Lung (tissue), 17 donors: ENCODE measurements at places on chromosomes 2 and 18. TPM values are rescaled to one million over a fixed set of nuclear protein-coding genes. Genes with fewer than 3 reads are reported as not detected.

The CHRNG gene
- not detected for total RNA-seq

The MERTK gene
- total RNA-seq, result 24.7 TPM

The STRN gene
- 24.5 TPM for total RNA-seq

The CPLX4 gene
- total RNA-seq, result not detected

The CPO gene
- total RNA-seq, result 0.20 TPM

The TSPYL6 gene
- total RNA-seq, result 0.20 TPM

The GPBAR1 gene
- total RNA-seq, result 3.2 TPM

The OXER1 gene
- total RNA-seq, result 2.1 TPM
